ENCODE measurements at places on chromosomes 3 and 15. TPM values are rescaled to one million over a fixed set of nuclear protein-coding genes. Genes with fewer than 3 reads are reported as not detected.

DNA sequence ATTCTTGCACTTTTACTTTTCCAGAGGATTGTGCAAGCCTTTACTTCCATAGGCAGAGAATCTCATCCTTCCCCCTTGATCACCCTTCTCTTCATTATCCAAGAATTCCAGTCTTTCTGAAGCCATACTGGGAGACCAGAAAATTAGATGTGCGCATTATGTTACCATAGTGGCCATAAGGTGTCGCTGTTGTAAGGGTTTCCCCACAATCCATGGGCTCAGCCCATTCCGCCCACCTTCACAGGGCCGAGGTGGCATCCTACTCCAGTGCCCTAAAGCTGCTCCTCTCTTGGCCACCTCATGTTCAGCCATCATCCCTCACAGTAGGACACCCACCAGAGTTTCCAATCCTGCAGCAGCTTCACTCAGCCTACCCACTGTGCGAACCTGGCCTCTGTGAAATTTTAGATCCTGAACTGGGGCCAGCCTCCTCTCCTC lies 35.0 kb downstream of the CTSH start:
- H3K27me3 ChIP-seq: no peaks in the 10 kb centered on the region
- peaks cover 23% of the 10 kb centered on the region for H3K4me1 ChIP-seq
- H3K4me3 ChIP-seq: no peak overlapping the region
- DNase-seq: peak; percentile 54
- H3K36me3 ChIP-seq: peaks cover 18% of the 10 kb centered on the region

- DNase-seq: no peak
- no peaks in the 10 kb centered on the region for H3K36me3 ChIP-seq
- H3K27me3 ChIP-seq: no peaks in the 10 kb centered on the region
- no peak overlapping the region for H3K4me3 ChIP-seq
- no peak overlapping the region for H3K27ac ChIP-seq
Measured at GRCh38 chr3:182633186-182633585, 160.1 kb upstream of the ATP11B start.

SH2D7 gene
- not detected for total RNA-seq

GP9 gene
- not detected for total RNA-seq

GRCh38 chr3:152589644-152590043 lies 245.3 kb upstream of the P2RY1 start:
- no peak overlapping the region for H3K4me3 ChIP-seq
- H3K36me3 ChIP-seq: no peaks in the 10 kb centered on the region
- H3K27me3 ChIP-seq: no peaks in the 10 kb centered on the region
